SK-N-MC (cell line): ENCODE measurements at places on chromosomes 4 and X.

- DNase-seq: no peak
These were observed 10.1 kb downstream of the RADX start for GRCh38 chrX:106621836-106622235.

DNA sequence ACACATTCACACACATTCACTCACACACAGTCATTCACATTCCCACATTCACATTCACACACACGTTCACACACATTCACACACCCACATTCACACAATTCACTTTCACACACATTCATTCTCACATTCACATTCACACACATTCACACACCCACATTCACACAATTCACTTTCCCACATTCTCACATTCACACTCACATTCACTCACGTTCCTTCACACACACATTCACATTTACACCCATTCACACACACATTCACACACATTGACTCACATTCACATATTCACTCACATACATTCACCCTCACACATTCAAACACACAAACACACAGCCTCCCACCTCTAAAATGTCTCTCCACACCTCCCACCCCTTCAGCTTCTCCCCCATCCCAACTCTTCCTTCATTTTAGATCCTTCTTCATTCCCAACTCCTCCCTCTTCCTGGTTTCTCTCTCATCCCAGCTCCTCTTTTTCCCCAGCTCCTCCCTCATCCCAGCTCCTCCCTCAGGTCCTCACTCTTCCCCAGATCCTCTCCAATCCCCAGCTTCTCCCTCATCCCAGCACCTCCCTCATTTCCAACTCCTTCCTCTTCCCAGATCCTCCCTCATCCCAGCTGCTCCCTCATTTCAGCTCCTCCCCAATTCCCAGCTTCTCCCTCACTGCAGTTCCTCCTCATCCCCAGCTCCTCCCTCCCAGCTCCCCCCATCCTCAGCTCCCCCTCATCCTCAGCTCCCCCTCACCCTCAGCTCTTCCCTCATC lies 111.0 kb downstream of the FAM53A start:
- no peak for DNase-seq

DNA sequence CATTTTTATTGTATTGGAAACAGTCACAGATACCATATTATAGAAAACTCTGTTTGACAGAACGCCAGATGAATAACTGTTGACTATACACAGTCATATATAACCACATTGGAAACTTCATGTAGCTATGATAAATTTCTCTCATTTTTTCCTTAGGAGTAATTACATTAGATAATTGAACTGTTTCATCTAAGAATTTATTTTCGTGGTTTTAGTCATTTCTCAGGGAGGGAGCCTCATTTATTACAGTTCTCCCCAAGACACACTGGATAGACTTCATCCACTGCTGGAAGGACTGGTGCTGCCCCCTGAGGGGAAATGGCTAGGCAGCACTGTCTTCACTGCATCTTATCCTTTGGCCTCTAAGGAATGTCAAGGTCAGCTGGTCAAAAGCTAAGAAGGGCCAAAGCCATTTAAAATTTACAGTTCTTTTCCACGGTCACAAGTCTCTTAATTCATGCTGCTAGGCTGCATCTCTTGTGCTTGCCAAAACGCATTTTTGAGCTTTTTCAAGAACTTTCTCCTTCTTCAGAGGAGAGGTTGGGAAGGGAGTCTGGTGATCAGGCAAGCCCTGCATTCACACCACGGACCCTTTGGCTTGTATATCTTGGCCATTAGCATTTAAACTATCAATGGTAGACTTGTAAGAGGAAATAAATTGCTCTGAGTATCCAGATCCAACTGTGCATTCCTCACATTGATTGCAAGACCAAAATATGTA lies 145.1 kb downstream of the CBR4 start:
- DNase-seq: no peak

- no peak for DNase-seq
These were observed 69.7 kb downstream of the CD99L2 start for GRCh38 chrX:150828785-150829184.

DNA sequence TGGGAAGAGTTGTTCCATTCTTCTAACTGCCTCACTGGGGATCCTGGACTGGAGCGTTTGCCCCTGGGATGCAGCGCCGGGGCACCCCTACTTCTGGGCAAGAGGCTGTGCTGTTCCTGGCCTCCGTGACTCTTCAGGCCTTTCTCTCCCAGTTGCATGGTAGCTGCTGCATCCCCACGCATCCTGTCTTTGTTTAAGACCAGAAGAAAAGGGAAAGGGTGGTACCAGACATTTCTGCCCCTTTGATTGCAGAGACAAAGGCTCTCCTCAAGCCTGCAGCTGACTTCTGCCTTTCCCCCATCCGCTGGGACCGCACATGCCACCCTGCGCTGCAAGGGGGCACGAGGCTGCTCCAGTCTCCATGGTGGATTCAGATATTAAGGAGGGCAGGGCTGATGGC lies 70.4 kb downstream of the SHROOM2 start:
- no peak for DNase-seq

DNA sequence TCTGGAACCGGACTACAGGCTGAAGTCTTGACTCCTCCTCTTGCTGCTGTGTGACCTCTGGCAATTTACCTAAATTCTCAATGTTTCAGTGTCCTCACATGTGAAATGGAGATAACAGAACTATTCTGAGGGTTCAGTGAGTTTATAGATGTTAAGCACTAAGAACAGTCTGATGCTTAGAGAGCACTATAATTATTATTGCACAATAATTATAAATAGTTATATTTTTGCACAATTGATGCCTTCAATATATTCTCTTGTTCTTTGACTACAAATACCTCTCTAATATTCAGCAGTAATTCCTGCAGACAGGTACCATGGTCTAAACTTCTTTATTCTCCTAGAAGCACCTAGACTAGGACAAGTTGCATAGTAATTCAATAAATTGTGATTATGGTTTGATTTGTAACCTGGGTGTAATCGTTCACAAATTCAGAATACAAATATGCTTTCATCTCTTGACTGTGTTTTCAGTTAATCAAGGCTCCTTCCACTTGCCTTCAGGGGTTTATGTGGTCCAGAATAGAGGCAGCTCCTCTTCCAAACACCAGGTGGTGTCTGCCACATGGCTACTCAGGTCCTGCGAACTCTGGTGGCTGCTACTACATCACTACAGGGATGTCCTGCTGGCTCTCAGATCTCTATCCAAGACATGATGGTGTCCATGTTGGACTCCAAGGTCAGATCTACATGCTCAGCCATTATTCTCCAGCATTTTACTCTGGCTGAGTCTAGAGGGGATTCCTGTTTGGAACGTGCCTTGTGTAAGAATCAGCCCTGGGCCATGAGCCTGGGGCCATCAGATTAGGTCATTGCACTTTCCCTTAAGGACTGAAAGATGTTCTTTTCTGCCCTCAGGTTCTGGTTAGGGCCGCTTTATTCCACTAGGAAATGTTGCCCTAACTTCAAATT lies 103.4 kb downstream of the QRFPR start:
- DNase-seq: no peak

GRCh38 chrX:10356979-10357378 lies 200.2 kb downstream of the CLCN4 start:
- DNase-seq: no peak

GRCh38 chr4:155900381-155900780 lies 3.1 kb upstream of the TDO2 start:
- peak; percentile 86 for DNase-seq

DNA sequence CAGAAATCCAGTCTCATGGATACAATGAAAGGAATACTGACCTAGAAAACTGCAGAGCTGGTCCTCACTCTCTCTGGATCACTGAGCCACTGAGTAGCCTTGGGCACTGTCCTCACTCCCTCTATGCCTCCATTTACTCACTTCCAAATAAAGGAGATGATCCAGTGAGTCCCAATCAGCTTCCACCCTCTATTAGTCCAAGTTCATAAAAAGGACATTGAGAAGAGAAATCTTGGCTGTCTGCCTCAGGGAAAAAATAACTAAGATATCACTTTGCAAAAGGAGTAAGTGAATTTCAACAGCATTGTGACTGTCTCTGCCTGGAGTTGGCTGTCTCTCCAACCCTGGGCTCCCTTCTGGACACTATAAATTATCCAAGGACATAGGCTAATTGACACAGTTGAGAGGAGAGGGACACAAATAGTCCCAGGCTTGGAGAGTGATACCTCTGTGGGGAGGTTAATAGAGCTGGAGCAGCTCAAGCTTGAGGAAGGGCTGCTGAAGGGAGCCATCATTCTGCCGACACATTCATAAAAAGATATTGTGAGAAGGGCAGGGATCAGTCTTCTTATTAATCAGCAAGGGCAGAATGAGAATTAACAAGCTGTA lies 572.3 kb downstream of the RAB28 start:
- no peak for DNase-seq

DNA sequence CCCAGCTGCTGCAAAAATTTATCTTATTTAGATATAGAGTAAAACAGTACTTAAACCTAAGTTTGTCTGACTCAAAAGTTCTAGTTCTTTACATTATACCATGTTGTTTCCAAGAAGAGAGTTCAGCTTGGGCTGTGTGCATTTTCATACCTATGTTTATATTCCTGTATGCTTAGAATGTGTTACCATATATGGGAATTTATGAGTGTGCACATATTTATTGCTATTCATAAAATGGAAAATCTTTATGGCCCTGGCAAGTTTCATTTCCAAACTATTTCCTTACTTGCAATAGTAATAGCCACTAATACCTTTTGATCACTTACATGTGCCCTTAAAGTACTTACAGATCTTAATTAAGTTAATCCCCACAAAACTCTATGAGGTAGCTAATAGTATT lies 2.6 kb downstream of the HEPH start:
- DNase-seq: no peak

DNA sequence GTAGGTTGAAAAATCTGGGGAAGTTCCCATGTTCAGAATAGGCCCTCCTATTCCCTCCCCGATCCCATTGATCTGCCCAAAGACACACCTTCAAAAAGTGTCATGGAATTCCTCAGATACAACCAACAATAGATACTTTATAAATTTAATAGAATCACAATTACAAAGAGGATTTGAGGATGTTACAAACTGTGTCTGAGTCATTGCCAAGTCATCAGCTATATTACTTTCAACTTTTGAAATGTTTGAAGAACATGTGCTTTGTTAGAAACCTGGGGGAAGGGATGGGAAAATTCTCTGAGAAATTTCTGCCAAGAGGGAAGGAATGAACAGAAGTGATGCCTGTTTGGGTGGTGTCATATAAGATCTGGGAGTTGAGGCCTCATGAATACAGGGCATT lies 46.7 kb downstream of the KCNIP4 start:
- no peak for DNase-seq
